GM12878 (cell line): ENCODE measurements at places on chromosomes 3 and 15. TPM values are rescaled to one million over a fixed set of nuclear protein-coding genes. Genes with fewer than 3 reads are reported as not detected.

- peak; percentile 61 for DNase-seq
These were observed 44.9 kb downstream of the CPN2 start for GRCh38 chr3:194306109-194306686.

- DNase-seq, result no peak
These were observed 84.3 kb downstream of the FLNB start for GRCh38 chr3:58092521-58092920.

DNA sequence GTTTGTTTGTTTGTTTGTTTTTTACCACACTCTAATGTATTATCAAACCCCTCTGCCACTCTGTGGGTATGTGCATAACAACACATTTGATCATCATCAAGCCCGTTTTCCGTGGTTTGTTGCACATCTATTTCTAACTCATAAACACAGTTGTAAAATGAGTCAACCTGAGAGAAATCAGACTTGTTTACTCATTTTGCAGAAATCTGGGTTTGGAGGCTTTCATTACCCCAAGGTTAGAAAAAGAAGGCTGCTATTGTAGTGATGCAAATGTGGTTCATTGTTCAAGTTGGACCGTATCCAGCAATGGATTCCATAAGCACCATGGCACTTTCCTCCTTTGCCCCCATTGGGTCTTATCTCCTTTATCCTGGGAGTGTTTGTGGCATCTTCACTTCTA is 353.2 kb upstream of the SOX2 start:
- peak; percentile 9 for DNase-seq

DNA sequence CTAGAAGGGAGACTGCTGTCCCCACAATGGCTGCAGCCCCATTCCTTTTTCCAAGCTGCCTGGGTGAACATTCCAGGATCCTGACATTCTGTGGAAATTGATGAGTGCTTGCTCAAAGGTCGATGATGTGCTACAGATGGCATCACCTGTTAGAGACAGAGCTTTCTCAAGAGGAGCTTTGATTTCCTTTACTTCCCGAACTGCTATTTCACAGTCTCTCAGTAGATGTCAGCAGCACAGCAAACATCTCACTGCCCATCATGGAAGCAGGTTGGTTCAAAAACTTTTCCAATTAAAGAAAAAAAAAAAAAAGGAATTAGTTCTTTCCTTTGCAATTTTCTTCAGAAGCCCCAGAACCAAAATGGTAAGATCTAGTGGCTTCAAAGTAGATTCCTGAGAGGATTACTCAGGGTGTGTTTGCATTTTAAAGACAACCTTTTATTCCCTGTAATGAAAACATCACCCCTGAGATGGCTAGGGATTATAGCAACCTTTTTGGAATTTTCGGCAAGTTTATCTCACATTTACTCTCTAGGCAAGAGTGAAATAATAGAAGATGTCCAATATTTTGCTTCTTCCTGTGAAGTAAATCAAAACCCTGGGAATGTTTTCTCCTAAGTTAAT is 44.8 kb downstream of the POLR2M start:
- no peak for DNase-seq

- no peak for DNase-seq
These were observed 8.7 kb upstream of the RPUSD3 start for GRCh38 chr3:9852528-9852927.

- DNase-seq, result no peak
These were observed 34.0 kb downstream of the PIGB start for GRCh38 chr15:55353025-55353424.

GRCh38 chr3:152121270-152121636 is 147.5 kb upstream of the MBNL1 start:
- no peak for DNase-seq

- no peak for DNase-seq
These were observed 20.0 kb upstream of the TRANK1 start for GRCh38 chr3:36964817-36965216.

DNA sequence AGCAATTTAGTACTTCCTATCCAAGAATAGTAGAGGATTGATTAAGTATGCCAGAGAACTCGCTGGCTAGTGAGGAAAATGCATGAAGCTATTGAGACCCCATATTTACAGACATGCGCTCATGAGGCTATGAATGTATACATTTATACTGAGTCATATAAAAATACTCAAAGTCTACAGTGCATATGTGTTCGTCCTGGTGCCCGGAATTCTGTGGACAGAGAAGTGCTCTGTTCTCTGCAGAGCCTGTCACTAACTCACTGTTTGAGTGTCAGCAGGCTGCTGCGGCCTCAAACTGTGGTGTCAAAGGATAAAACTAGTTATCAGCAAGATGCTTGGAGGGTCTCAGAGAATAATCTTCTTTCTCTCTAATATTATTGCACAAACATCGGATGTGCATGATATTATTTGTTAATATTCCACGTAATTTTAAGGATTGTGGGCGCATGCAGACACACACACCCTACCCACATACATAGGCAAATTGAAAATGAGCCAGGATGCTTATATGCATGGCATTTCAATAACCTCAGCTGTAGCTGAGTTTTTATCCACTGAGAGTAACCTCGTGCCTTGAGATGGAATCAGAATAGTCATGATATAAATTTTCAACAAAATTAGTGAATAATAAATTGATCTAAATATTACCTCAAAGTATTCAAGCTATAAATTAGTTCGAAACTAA is 50.0 kb upstream of the TSC22D2 start:
- DNase-seq, result no peak

DNA sequence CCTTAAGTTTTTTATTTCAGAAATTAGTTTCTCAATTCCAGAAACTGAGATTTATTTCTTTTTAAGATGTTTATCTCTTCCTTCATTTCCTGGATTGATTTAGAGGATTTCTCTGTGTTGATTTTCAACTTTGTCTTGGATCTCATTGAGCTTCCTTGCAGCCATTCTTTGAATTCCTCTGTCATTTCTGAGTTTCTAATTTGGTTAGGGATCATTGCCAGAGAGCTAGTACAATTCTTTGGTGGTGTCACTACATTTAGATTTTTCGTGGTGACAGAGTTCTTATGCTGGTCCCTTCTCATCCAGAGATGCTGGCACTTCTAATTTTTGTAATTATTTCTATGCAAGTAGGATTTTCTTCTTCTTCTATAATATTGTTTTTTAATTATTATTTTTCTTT is 691.1 kb upstream of the NAALADL2 start:
- DNase-seq, result no peak

GRCh38 chr3:98522544-98523281 is at the start of gene CLDND1:
CLDND1 (minus strand) TSS chr3:98522902; CDS start chr3:98521424, 1,478 bp downstream.
- DNase-seq, result peak; percentile 88

GRCh38 chr15:94070356-94071295 is 160.7 kb upstream of the MCTP2 start:
- no peak for DNase-seq

GRCh38 chr3:141094790-141095545 is 43.8 kb downstream of the SPSB4 start:
- DNase-seq, result no peak

DNA sequence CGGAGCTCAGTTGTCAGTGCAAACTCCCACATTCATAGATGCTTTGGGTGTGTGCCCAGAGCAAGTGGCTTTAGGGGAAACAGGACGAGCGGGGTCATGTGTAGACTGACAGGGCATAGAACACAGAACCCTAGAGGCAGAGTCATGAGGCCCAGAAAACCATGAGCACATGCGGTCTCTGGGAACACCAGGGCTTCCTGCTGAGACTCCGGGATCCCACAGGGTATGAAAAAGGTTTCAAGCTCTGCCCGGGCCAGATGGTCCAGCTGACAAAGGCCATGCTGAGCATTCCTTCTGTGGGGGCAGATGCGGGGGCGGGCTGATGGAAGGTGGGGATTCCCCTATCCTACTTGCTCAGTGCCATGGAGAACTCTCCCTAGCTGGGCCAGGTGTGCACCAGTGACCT is 44.8 kb downstream of the ROPN1B start:
- DNase-seq, result no peak

GRCh38 chr15:41661078-41661517 is 893 bp downstream of the MGA start:
- DNase-seq, result no peak

DNA sequence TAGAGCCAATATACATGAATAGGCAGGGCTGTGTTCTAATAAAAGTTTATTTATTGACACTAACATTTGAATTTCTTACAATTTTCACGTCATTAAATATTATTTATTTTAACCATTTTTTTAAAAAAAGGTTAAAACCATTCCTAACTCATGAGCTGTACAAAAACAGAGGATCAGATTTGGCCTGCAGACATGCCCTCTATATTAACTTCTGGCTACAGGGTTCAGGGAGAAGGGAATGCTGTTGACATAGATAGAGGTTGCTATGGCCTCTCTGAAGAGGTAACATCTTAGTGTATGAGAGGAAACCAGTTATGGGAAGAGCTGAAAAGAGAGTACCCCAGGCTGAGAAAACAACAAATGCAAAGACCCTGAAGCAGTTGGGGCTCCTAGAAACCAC is 19.1 kb upstream of the RAP2B start:
- no peak for DNase-seq

GRCh38 chr15:37837276-37837675 is 97.2 kb upstream of the TMCO5A start:
- DNase-seq, result no peak

GRCh38 chr3:175932586-175932985 is 1073.5 kb downstream of the NAALADL2 start:
- no peak for DNase-seq

DNA sequence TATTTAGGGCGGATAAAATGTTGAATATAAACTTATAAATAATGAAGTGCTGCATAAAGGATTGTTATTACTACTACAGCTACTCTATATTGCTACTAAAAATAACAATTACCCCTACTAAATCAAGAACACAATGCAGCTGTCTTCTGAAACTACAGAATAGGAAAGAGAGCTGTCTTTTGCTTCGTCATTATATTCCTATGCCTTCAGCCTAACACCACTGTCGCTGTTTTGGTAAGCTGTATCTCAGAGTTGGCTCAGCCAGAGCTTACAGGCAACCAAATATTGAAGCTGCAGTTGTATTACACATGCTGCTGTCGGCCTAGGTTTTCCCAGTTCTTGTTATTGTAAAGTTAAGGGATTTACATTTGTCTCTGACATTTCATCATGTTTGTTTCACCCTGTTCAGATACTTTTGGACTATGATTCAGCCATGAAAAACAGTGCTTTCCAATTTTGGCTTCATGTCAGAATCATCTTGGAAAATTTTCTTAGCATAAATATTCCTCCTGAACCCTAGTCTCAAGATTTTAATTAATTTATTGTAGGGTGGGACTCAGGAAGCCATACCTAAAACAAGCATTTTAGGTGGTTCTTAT is 31.3 kb upstream of the LPP start:
- no peak for DNase-seq

- no peak for DNase-seq
These were observed 20.8 kb downstream of the SLC28A1 start for GRCh38 chr15:84905016-84905916.

GRCh38 chr3:65532215-65532614 is 506.5 kb downstream of the MAGI1 start:
- DNase-seq, result no peak

- DNase-seq, result peak; percentile 81
These were observed at the start of gene CHAC1 for GRCh38 chr15:40952901-40953712. CHAC1 (plus strand) TSS chr15:40953471; CDS start chr15:40953584, 113 bp downstream.

- DNase-seq, result no peak
These were observed 98.6 kb upstream of the NUDT16 start for GRCh38 chr3:131282967-131283366.

GRCh38 chr3:46325645-46326300 is 28.1 kb upstream of the CCR2 start:
- DNase-seq, result no peak

DNA sequence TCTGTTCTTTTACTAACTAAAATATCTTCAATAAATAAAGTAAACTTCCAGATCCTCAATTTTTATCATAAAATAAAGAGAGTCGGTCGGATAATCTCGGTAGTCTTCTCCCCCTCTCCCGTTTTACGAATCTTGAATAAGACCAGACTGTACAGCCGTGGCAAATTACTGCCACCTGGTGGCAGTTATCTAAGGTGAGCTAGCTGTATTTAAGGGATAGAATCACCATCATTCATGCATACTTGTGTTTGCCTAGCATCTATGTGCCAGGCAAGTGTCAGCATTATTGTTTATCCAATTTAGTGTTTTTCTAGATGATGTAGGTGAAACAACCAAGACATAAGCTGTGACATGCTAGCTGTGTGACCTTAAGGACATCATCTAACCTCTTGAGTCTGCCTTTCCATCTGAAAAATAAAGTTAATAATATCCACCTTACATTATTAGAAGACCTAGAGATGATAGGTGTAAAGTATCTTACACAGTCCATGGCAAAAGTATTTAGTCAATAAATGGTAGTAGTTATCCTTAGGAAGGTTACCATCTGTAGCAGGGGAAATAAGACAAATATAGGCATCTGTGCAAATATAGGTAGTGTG is 21.3 kb downstream of the DUT start:
- DNase-seq, result no peak

GRCh38 chr3:51216291-51216690 is 168.8 kb upstream of the MANF start:
- DNase-seq, result no peak

DNA sequence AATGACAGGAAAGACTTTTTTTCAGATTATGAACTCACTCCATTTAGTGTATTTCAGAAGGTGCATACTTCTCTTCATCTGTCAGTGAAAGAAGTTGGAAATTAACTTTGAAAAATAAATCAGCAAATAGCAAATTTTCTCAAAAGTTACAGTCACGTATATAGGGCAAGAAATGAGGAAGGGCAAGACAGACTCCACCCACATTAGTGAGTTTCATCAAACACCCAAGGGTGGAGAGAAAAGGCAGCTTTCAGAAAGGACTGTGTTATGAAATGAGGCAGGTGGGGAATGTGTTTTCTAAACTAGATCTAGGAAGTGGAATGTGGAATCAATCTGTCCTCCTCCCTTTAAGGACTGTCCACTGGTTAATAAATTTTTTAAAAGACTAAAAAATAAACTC is 2.9 kb downstream of the SLC22A13 start:
- no peak for DNase-seq

Gene GRM7
- not detected in 2 replicates for total RNA-seq

Gene LDHAL6B
- total RNA-seq, result not detected in 2 replicates

Gene CYP19A1
- total RNA-seq, result 1.2 and 1.4 TPM in 2 replicates

Gene SLC7A14
- not detected in 2 replicates for total RNA-seq

Gene ZBED2
- 0.08 and 0.32 TPM in 2 replicates for total RNA-seq

Gene ARRDC4
- total RNA-seq, result 0.10 and 0.11 TPM in 2 replicates

Gene KLHL6
- total RNA-seq, result 28.7 and 29.7 TPM in 2 replicates

Gene ZNF639
- total RNA-seq, result 39.0 and 42.2 TPM in 2 replicates

Gene SKOR1
- total RNA-seq, result 0.35 and 0.36 TPM in 2 replicates

Gene FAM3D
- total RNA-seq, result not detected in 2 replicates

Gene PLCB2
- total RNA-seq, result 33.8 and 39.4 TPM in 2 replicates

Gene IL20RB
- total RNA-seq, result 0.58 and 0.97 TPM in 2 replicates

Gene ITIH1
- 0.16 and 0.33 TPM in 2 replicates for total RNA-seq

Gene STRIT1
- total RNA-seq, result not detected in 2 replicates

Gene PP2D1
- total RNA-seq, result not detected in 2 replicates

Gene ADAMTS17
- total RNA-seq, result 0.15 TPM in 1 of 2 replicates, not detected in the other

Gene MTHFS
- total RNA-seq, result 35.3 and 38.4 TPM in 2 replicates

Gene CELF6
- total RNA-seq, result 0.24 TPM in 1 of 2 replicates, not detected in the other

Gene MYZAP
- total RNA-seq, result not detected in 2 replicates

Gene SCAPER
- total RNA-seq, result 4.9 and 5.7 TPM in 2 replicates

Gene MAN2A2
- total RNA-seq, result 62.4 and 79.4 TPM in 2 replicates

Gene SEMA3B
- total RNA-seq, result 0.59 and 0.74 TPM in 2 replicates

Gene MYO5C
- total RNA-seq, result 0.97 and 1.0 TPM in 2 replicates

Gene SUCNR1
- total RNA-seq, result 0.08 TPM in 1 of 2 replicates, not detected in the other

Gene ASB14
- total RNA-seq, result not detected in 2 replicates

Gene PSTPIP1
- total RNA-seq, result 28.6 and 29.3 TPM in 2 replicates

Gene GOLGA8T
- not detected in 2 replicates for total RNA-seq
